Omental fat pad (tissue), 4 donors: ENCODE measurements at places on chromosomes 3 and 15. TPM values are rescaled to one million over a fixed set of nuclear protein-coding genes. Genes with fewer than 3 reads are reported as not detected.

FMN1 gene
- total RNA-seq: 35.5 TPM

ATP2B2 gene
- total RNA-seq: not detected

SLC9C1 gene
- total RNA-seq: 0.72 TPM

MEF2A gene
- total RNA-seq: 57.6 TPM

NGLY1 gene
- 34.2 TPM for total RNA-seq

PCOLCE2 gene
- 197 TPM for total RNA-seq

ITGA11 gene
- total RNA-seq: 3.8 TPM

MNS1 gene
- 0.84 TPM for total RNA-seq

ZBTB20 gene
- 102 TPM for total RNA-seq

LRRN1 gene
- total RNA-seq: 0.69 TPM

HRG gene
- total RNA-seq: not detected

GOLGA8Q gene
- 2.7 TPM for total RNA-seq

COX5A gene
- 103 TPM for total RNA-seq

AZI2 gene
- 92.2 TPM for total RNA-seq

GOLGA6B gene
- not detected for total RNA-seq

STARD5 gene
- total RNA-seq: 2.7 TPM

ACOX2 gene
- total RNA-seq: 12.5 TPM

SLC51A gene
- not detected for total RNA-seq

NPAP1 gene
- total RNA-seq: not detected

AGBL1 gene
- total RNA-seq: not detected

DCBLD2 gene
- total RNA-seq: 40.1 TPM

HDC gene
- 2.4 TPM for total RNA-seq

GATM gene
- 15.1 TPM for total RNA-seq

SLC2A2 gene
- not detected for total RNA-seq

GRM7 gene
- 0.28 TPM for total RNA-seq

GLDN gene
- total RNA-seq: 25.1 TPM

CCR3 gene
- total RNA-seq: not detected

PPP1R14D gene
- not detected for total RNA-seq

C2CD4A gene
- total RNA-seq: not detected

AGTR1 gene
- total RNA-seq: 35.2 TPM

CELSR3 gene
- 0.94 TPM for total RNA-seq

GPR62 gene
- 0.24 TPM for total RNA-seq

EFHB gene
- total RNA-seq: not detected
